Natural killer cell (primary cell): ENCODE measurements at places on chromosomes 7 and 10. TPM values are rescaled to one million over a fixed set of nuclear protein-coding genes. Genes with fewer than 3 reads are reported as not detected.
A peak's percentile ranks its signal among the peaks of the same experiment; 100 is the strongest.

DNA sequence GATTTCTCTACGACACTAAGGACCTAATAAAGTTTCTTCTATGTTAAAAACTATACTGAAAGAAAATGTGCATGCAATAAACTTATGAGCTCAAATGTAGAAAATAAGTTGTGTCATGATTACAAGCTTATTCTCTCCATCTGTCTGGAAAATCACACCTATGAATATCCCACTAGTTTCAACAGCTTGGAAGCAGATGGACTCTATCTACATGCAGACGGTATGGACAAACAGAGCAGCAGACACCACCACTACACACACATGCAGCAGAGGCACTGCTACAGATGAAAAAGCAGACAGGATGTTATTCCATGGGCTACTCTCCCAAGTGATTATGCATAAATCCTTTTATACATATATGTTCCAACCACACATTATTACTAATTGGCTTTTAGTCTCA is 123.4 kb upstream of the TARP start:
- no peak for DNase-seq

GRCh38 chr10:2938869-2939268 is 128.5 kb upstream of the PFKP start:
- DNase-seq, result no peak

GRCh38 chr7:155972247-155972646 is 160.0 kb upstream of the SHH start:
- no peak for DNase-seq

DNA sequence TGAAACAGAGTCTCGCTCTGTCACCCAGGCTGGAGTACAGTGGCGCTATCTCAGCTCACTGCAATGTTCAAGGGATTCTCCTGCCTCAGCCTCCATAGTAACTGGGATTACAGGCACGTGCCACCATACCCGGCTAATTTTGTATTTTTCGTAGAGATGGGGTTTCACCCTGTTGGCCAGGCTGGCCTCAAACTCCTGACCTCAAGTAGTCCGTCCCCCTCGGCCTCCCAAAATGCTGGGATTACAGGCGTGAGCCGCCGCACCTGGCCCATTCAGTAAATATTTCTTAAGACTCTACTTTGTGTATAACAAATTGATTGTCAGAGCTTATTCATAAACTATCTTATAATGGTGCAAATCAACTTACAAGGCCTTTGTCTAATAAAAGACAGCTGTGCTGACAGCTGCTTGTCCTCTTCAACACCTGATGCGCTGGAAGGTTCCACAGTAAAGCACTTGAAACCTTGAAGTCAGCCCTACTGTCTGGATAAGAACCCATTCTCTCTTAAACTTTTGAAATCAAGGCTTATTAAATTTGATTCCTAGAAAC is 14.7 kb downstream of the ECHDC3 start:
- no peak for DNase-seq

DNA sequence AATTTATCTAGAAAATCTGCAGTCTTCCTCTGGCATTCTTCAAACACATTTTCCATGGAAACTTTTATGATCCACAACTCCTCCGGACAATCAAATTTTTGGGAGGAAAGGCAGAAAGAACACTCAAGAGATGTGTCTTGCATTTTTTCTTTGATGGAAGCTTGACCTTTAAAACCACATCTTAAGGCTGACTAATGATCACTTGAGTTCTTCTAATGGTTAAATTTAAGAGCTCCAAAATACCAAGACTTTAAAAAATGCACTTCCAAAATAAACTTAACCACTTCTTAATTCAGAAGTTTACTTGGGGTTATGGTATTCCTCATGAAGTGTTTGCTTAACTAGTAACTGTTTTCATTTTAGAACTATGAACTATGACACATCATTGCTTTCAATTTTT is 43.3 kb downstream of the ETV1 start:
- no peak for DNase-seq

DNA sequence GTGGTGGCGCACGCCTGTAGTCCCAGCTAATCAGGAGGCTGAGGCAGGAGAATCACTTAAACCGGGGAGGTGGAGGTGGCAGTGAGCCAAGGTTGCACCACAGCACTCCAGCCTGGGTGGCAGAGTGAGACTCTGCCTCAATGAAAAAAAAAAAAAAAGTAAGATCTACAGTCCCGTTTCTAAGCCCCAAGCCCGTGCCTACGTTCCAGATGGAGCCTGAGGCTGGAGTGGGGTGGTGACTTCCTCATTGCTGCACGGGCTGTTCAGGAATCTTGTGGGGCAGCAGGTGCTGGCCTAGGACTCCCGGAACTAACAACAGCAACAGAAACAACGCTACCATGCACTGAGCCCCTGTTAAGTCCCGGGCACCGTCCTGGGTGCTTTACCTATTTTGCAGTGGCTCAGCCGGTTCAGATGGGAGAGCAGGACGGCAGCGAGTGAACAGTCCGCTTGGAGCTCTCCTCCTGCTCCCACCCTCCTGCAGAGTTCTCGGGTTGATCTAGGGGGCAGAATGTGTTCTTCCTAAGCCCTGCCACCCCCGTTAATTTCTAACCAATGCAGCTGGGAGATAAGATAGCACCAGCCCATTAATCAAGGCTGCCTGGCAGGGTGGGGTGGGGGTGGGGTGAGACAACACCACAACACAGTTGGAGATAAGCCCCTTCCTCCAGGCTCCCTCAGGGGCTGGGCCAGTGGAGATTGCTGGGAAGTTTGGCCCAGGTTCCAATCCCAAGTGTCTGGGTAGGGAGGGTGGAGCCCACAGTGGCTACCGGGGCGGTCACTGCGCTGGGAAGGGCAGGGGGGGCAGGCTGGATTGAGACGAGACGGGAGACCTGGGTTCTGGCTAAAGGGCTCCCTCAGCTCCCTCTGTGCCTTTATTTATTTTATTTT is 17.0 kb upstream of the SFRP5 start:
- no peak for DNase-seq

GRCh38 chr10:96973809-96974747 is 142.0 kb downstream of the LCOR start:
- DNase-seq, result no peak

GRCh38 chr7:84245835-84246234 is 51.2 kb upstream of the SEMA3A start:
- no peak for DNase-seq

- no peak for DNase-seq
These were observed 18.4 kb upstream of the MAP3K8 start for GRCh38 chr10:30415593-30415992.

- DNase-seq, result no peak
These were observed 7.3 kb downstream of the ZCCHC24 start for GRCh38 chr10:79438021-79438698.

DNA sequence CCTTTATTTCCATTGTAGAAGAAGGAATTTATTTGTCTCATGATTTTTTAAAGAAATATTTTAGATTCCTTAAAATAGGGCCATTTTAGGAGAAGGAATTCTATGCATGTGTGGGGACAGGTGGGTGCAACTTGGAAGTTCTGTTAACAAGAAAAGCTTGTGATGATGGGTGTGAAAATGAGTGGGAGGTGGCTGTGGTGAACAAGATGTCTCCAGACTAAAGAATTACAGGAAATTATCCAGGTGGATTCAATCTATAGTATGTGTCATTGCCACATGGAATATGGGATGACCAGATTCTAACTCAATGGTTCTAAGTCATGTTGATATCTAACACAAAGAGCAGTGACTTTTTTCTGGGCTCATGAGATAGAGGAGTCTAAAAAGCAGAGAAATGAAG is 229.6 kb upstream of the IGFBP3 start:
- DNase-seq, result no peak

DNA sequence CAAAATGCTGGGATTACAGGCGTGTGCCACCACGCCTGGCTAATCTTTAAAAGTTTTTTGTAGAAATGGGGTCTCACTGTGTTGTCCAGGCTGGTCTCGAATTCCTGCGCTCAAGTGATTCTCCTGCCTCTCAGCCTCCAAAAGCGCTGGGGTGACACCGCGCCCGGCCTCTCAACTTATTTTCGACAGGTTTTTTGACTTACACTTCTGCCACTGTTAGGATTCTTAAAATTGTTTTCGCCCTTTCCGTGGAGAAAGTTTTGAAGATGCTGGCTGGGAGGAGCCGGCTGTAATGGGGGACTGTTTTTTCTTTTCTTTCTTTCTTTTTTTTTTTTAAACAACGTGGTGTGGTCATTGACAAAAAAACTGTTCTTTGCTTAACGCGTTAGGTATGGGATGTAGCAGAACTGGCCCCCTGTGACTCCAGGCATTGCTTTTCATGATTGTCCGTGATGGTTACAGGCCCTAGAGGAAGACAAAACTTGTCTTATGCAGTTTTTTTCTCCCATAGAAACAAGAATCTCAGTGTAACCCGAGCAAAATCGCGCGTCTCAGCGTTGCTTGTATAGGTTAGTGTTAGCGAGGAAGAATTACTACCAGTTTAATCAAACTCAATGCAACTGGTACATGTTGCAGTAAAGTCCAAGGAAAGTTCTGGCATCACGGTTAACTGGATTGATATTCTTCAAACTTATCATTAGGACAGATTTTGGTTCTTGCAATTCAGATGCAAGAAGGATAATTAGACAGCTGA is 72.2 kb downstream of the DAGLB start:
- peak; percentile 63 for DNase-seq

- DNase-seq, result no peak
These were observed 932.5 kb downstream of the GATA3 start for GRCh38 chr10:8986975-8987374.

DNA sequence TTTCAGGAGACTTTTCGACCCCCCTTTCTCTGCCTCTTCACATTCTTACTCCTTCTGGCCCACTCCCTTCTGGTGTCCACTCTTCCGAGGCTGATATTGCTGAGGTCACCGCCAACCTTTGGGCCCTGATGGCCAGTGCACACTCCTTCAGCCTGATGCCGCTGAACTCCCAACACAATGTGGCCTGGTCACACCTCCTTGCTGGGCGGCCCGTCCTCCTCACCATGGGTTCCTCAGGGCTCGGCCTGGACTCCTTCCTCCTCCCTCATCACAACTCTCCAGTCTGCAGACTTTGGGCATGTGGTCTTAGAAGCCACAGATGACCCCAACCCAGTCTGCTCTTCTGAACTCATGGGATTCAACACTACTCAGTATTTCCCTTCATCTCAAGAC is 583.0 kb upstream of the MGMT start:
- no peak for DNase-seq

GRCh38 chr7:82110146-82110840 is 333.3 kb downstream of the CACNA2D1 start:
- no peak for DNase-seq

GRCh38 chr7:155570171-155570958 is 24.0 kb upstream of the CNPY1 start:
- DNase-seq, result no peak

DNA sequence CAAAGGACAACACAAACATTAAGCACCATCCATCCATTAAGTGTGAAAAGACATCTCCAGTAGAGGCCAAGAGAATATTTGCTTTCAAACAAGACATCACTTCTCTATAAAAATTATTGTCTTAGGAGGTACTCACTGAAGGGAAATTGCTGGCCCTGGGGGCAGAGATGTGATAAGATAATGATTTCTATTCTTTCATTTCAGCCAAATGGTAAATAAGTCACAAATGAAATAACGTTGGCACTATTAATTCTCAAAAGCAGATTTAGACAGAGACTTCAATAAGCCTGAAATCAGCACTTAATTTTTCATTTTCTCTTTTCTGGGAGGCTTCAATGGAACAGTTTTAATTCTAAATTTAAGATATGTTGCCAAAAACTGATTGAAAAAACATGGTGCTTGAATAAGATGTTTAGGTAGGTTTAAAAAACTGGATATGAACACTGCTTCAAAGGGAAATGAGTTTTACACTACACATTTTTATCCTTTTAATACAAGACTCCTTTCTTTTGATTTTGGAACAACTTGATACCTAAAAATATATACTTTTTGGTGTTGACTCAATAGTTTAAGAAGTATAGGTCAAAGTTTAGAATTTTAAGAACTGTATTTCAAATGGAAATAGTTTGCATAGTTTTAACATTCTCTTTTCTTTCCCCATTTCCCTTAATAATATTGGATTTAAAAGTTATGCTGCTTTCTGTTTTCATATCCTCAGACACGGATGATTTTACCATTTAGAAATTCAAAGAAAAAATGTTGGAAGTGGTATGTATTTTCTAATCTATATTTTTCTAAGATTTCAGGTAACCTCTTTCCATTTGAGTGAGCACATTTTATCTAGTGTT is 204.0 kb downstream of the AHR start:
- no peak for DNase-seq

DNA sequence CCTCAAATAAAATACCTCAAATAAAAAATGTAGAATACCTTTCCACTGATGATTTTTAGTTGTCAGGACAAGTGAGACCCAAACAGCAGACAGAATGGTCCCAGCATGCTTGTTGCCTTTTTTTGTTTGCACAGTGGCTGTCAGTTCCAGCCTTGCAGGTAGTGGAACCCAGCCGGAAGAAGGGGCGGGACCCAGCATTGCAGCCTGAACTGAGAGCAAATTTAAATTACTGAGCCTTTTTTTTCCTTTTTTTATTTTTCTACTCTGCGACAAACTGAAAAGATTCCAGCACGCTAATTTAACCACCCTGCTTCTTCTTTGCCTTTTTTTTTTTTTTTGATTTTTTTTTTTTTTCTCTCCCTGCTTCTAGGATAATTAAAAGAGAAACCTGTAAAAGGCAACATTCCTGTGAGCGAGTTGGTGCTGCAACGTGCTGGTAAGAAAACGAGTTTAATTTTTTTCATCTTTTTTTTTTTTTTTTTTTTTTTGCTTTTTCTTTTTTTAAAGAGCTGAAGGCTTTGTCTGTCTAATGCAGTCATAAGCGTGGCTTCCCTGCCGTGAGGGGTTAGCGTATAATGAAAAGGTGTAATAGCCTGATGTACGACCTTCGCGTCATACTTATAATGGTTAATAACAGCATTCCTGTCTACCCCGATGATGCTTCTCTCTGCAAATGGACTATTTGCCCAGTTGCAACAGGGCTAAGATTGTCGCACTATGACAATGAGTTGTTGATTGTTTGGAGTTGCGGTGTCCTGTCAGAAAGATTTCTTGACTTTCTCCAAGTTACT is 555.3 kb upstream of the CELF2 start:
- no peak for DNase-seq

DNA sequence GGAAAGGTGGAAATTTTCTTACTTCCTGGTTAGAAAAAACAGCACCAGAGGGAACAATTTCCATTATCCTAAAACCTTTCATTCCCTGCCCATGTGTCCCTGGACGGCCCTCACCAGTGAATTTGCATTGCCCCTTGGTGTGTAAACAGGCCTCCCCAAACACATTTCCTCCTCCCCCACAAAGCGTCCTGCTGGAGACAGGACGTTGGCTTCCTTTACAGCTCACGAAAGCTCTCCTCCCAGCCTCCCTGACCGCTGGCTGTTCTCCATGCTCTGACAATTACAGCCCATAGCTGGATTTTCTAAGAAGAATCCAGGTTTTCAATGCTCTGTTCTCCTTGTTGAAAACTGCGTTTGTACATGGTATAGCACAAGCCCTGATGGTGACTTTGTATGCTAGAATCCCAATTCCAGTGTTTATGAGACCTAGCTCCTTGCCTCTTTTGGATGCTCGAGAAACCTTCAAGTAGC is 724.2 kb upstream of the CELF2 start:
- DNase-seq, result no peak

PNLIPRP1 gene
- total RNA-seq, result not detected

UFSP1 gene
- 1.9 TPM for total RNA-seq

SERPINE1 gene
- total RNA-seq, result 1.1 TPM

ADARB2 gene
- 0.27 TPM for total RNA-seq

METTL27 gene
- total RNA-seq, result not detected

NPFFR1 gene
- total RNA-seq, result 0.05 TPM

ZNF716 gene
- total RNA-seq, result not detected

SLC39A12 gene
- total RNA-seq, result not detected

NEUROG3 gene
- total RNA-seq, result not detected

MRC1 gene
- total RNA-seq, result 0.05 TPM

AKR1E2 gene
- total RNA-seq, result 3.7 TPM

MYO1G gene
- total RNA-seq, result 371 TPM

ATRNL1 gene
- not detected for total RNA-seq

WNT8B gene
- total RNA-seq, result not detected
